Ovary (tissue), 10 donors: ENCODE measurements at places on chromosomes 13 and 19. TPM values are rescaled to one million over a fixed set of nuclear protein-coding genes. Genes with fewer than 3 reads are reported as not detected.

GRCh38 chr13:21683034-21683733 lies 12.3 kb downstream of the FGF9 start:
- no peak for DNase-seq

The ZNF653 gene
- 2.9 TPM for polyA plus RNA-seq

- DNase-seq: no peak
Observed at GRCh38 chr19:4622695-4623421, 16.5 kb upstream of the TNFAIP8L1 start.

DNA sequence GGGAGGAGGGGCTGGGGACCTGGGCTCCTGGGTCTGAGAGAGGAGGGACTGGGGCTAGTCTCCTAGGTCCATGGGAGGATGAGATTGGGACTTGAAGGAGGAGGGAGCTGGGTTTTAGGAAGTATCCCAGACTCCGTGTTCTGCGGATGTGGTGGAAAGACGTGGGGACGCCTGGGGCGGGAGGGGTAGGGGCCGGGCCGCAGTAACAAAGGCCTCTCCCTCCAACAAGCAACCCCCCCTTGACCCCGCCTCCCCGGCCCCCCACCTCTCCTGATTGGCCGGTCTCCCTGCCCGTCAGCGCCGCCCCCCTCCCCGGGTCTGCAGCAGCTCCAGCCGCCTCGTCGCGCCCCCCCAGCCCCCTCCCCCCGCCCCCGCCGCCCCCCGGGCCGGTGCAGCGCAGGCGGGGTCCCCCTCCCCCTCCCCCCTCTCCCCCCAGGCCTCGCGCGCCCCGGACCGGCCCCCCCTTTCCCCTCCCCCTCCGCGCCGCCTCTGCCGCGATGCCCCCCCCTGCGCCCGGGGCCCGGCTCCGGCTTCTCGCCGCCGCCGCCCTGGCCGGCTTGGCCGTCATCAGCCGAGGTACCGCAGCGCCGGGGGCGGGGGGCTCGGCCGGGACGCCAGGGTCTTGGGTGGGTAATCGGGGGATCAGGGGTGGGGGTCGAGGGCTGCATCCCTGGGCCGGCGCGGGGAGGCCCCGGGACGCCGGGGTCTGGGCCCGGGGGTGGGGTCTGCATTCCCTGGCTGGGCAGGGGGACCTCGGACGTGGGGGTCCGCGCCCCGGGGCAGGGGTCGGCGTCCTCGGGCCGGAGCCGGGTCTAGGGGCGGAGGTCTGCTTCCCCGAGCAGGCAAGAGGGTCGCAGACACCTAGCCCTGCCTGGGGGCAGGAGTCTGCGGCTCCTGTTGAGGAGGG lies at the start of gene IGLON5:
IGLON5 (plus strand) TSS at position 294 of the 907 bp plus-strand sequence; CDS start at position 498, 204 bp downstream.
- DNase-seq: no peak

DNA sequence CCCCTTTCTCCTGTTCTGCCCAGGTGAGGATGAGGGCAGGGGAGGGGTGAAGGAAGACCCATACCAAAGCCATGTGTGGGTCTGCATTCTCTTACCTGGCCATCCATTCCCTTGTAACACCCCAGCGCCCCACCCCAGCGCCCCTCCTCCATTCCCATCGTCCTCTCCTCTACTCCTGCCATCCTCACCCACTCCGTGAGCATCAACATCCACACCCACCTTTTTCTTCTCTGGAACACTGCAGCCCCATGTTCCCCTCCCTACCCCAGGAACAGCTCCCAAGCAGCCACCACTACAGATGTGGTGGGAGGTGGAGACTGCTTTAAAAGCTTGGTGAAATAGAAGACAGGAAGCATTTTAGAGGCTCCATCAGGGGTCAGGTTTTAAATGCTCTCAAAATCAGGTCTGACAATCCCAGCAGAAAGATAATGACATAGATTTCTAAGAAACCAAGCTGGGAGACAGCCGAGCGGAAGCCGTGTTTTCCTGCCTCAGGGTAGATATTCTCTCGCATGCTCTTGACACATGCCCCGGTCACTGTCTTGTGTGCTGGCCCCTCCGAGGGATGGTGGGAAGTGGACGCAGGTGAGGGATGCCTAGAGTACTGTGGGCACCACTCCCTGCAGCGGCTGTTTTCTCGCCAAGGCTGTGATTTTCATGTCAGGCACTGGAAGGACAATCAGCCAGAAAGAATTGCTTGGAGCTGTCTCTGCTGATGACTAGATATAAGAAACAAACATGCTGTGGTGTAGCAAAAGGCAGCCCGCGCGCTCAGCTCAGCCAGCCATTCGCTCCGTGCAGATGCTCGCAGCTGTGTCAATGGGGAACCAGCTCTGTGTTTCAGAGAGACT lies 9.8 kb downstream of the MEDAG start:
- DNase-seq: no peak

The ZNF737 gene
- polyA plus RNA-seq: 25.9 TPM

DNA sequence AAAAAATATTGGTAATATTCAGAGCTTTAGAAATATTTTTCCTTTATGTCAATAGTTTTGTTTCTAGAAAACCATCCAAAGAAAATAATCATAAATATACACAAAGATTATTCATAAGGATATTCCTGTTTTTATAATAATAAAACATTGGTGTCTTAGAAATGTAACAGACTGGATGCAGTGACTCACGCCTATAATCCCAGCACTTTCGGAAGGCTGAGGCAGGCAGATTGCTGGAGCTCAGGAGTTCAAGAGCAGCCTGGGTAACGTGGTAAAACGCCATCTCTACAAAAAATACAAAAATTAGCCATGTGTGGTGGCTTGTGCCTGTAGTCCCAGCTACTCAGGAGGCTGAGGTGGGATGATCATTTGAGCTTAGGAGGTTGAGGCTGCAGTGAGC lies 106.8 kb downstream of the DHRS12 start:
- DNase-seq: no peak

GRCh38 chr19:47661161-47661560 lies 52.1 kb upstream of the EHD2 start:
- DNase-seq: no peak

DNA sequence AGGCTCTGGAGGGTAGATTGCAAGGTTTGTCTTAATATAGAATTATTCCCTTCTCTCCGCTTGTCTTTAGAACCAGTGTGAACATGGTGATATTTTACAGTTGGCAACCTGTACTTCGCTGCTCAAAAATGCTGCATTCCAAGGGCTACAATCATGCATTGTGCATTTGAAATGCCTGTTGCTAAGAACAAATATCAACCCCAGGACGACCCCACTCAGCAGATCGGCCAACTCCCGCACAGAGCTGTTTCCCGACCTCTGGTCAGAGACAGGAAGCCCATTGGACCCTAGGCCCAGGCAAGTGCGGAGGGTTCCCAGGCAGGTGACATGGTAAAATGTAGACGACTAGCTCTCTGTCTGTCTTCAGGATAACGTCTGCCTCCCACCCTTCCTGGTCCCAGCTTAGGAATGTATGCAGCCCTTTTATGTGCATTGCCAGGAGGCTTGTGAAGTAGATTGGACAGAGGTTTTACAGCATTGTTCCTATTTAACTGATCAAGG lies 263.5 kb downstream of the FOXO1 start:
- peak; percentile 57 for DNase-seq

GRCh38 chr19:18062028-18062427 lies 24.7 kb downstream of the IL12RB1 start:
- DNase-seq: no peak

The CYP2F1 gene
- polyA plus RNA-seq: not detected

DNA sequence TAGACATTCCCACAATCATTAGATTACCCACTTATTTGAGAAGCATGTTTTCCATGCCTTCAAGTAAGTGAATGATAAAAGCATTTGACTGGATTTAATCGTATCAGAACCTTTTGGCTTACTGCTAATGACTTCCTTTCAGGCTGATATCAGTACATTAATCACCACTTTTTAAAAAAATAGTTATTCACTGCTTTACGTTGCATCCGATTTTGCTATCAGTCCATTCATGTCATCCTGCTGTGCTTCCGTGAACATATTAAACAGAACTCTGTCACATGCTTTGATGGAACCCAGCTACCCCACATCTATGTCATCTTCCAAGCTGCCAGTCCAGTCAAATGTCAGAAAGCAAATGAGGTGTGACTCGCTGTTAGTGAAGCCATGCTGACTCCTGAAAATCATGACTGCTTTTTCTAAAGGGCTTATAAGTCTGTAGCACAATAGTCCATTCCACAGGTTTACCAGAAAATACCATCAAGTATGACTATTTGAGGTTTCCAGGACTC lies 440.9 kb downstream of the IRS2 start:
- no peak for DNase-seq

GRCh38 chr19:53878776-53879139 lies 3.2 kb upstream of the PRKCG start:
- no peak for DNase-seq

The KCNN4 gene
- 0.28 TPM for polyA plus RNA-seq

The MEGF8 gene
- polyA plus RNA-seq: 21.6 TPM

The ATP13A1 gene
- polyA plus RNA-seq: 40.9 TPM

DNA sequence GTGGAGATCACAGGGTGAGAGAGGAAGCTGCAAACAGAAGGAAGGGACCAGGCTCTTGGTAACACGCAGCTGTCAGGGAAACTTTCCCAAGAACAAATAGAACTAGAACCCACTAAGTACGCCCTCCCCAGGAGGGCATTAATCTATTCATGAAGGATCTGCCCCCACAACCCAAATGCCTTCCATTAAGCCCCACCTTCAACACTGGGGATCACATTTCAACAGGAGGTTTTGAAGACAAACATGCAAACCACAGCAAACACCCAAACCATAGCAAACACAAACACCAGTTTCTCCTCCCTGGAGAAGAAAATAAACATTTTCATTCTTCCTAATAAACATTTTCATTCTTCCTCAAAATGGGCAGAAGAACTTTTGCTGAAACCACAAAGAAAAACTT lies 329.6 kb downstream of the EFNB2 start:
- no peak for DNase-seq

GRCh38 chr13:74747186-74747955 lies 613.2 kb upstream of the KLF12 start:
- DNase-seq: no peak

DNA sequence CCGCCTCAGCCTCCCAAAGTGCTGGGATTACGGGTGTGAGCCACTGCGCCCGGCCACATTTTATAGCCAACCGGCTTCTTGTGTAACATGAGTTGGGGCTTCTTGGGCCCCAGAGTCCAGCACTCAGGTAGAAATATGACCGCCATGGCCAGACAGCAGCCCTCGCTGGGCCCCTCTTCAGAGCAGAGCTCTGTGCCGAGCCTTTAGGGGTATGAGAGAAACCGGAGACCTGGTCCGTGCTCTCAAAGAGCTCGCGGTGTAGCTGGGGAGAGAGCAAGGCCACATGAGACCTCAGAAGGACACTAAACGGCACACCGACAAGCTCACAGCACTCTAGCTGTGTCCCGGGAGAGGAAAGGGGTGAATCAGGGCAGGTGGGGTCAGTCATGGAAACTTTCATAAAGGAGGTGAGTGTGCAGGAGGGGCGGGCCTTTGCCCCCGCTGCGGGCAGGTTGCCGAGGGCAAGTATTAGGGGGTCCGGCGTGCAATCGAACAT lies 15.8 kb downstream of the ACTN4 start:
- DNase-seq: no peak

The RAB3A gene
- polyA plus RNA-seq: 5.5 TPM

- DNase-seq: no peak
Observed at GRCh38 chr13:27500806-27501534, 50.6 kb upstream of the MTIF3 start.

The ANGPTL8 gene
- not detected for polyA plus RNA-seq

The USPL1 gene
- 12.1 TPM for polyA plus RNA-seq

The RYR1 gene
- 1.5 TPM for polyA plus RNA-seq

DNA sequence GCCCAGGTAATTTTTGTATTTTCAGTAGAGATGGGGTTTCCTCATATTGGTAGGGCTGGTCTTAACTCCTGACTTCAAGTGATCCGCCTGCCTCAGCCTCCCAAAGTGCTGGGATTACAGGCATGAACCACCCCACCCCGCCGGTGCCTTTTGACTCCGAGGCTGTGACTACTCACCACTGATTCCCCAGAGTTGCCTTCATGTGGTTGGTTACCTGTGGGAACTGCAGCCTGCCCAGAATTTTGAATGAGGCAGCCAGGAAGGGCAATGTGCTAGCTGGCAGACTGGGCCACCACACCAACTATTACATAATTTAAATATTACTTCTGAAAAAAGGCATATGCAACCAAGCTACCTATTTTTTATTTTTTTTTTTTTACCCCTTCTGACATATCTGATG lies 42.8 kb downstream of the N4BP2L2 start:
- no peak for DNase-seq

The ZNF878 gene
- polyA plus RNA-seq: not detected

- no peak for DNase-seq
Observed at GRCh38 chr19:15028490-15028889, 20.8 kb upstream of the CASP14 start.

- DNase-seq: no peak
Observed at GRCh38 chr13:36135876-36136275, 4.7 kb upstream of the DCLK1 start.

The C13orf46 gene
- polyA plus RNA-seq: 0.05 TPM

The MEIS3 gene
- polyA plus RNA-seq: 18.6 TPM

GRCh38 chr13:18948012-18948663 lies 233.5 kb downstream of the TUBA3C start:
- no peak for DNase-seq

- no peak for DNase-seq
Observed at GRCh38 chr13:19817510-19818158, 34.9 kb upstream of the PSPC1 start.

DNA sequence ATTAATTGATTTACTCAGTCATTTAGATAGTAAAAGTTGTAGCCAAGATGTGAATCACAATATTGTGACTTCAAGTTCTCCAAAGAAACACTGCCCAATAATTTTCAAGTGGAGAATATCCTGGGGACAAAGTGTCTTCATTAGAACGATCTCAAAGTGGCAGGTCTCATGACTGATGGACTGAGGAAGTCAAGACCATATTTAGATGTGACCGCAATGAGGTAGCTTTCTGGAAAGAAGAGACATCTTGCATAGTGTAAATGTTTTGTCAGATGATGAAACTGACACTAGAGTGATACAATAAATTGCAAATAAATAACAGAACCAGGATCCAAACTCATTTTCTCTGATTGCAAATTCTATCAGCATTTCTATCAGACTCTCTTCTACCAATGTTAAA lies 1476.9 kb downstream of the EFNB2 start:
- DNase-seq: no peak

The VSTM1 gene
- polyA plus RNA-seq: not detected
